ENCODE measurements at places on chromosomes 7 and 10.

DNA sequence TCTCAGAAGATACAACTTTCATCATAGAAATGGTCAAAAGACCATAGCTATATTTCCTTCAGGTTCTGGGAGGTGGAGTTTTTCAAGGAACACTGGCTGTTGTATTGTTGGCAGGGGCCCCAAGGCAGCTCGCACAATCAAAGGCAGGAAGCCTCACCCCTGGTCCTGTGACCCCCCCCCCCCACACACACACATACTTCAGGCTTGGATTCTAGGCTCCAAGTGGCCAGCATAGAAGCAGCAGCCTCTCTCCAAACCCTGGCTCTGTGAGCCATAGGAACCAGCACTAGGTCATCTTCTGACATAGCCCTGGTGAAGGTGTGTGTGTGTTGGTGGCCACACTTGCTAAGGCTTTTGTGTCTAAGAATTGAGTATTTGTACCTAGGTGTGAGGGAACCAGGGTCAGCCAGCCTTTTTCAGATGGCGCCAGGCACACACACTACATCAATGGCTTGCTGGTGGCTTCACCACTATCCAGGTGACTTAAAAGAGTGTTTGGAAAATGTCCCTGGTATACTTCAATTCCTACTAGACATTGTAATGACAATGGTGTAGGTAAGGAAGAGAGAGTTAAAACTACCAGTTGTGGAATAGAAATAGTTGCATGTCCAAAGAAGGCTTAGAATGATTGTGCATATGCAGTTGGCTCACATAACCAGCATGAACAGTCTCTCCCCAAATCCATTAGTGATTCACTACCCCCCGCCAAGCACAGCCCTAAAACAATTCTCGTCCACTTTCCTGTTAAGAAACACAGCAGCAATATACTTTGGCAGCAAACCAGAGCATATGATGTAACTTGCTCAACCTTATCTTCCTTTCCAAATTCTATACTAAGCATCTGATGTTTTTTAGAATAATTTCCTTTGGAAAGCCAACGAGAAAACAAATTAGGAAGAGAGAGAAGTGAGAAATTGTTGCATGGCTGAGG, 91.3 kb downstream of the AVL9 start:
- no peak for DNase-seq

GRCh38 chr7:123687727-123688126, 32.1 kb downstream of the LMOD2 start:
- no peak for DNase-seq

- DNase-seq, result peak; percentile 14
Measured at GRCh38 chr7:112405286-112405685, 45.0 kb upstream of the IFRD1 start.

DNA sequence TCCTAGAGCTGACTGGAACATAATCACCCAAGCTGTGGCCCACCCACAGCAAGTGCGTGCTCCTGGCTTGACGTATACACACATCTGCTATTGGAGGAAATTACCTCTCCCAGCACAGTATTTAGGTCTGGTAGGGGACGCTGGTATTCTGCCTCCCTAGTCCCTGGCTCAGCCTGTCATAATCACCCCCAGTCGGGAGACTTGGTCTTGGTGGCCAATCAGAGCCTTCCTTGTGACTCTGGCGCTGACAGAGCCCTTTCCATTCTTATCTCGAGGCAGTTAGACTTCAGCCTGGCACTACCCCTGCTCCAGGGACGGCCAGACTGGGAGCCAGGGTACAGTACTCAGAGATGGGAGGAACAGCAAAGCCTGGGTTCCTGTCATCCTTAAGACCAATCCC, 14.3 kb upstream of the PRKAG2 start:
- no peak for DNase-seq

DNA sequence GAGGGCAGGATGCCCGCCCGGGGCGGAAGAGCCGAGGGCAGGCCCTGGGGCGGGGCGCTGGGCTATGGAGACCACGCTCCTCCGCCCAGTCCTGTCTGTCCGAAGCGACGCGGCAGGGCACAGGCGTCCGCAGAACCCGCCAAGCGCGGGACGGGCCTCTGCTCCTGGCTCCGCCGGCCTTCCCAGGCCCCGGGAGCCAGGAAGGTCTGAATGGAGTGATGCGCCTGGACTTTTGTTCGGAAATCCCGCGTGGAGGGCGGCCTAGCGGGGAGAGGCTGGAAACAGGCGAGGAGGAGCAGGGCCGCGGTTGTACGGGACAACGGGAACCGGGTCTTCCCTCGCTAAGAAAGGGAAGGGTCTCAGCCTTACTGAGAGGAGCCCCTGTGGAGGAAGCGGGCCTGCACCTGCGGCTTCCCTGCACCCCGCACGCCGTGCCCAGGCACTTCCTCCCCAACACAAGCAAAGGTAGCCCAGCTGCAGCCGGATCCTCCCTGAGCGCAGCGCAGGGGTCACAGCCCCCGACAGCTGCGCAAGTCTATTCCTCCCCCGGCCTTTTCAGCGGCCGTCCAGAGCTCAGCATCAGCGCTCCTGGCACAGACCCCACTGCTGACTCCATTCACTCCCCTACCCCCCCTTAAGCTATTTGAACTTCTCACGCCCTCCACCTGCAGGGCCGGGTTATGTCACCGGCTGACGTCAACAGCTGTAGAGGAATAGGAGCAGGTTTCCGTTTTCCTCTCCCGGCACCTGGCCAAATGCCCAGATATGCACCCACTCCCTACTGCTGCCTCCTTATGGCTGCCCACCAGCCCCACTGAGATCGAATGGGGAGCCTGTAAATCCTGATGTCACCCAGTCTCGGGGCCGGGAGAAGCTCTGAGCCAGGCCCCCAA, 143.2 kb upstream of the RET start:
- DNase-seq, result no peak

DNA sequence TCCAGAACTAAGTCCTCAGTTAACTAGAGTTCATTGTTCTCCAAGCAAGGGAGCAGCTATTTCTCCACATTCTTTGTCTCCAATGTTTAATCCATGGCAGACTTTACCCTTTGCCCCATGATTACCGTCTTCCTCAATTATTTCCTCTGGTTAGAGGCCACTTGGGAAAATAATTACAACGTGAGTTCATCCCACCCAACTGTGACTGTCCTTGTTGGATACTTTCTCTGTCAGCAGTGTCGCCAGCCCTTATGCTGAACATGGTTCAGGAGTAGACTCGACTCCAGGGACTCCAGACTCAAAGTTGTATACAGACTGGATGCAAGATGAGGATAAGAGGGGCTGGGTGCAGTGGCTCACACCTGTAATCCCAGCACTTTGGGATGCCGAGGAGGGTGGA, 17.1 kb upstream of the SEPHS1 start:
- DNase-seq, result no peak

GRCh38 chr7:139750459-139751095, 27.2 kb downstream of the HIPK2 start:
- DNase-seq, result no peak

GRCh38 chr10:82075605-82076004, 200.6 kb downstream of the NRG3 start:
- no peak for DNase-seq

GRCh38 chr10:80453056-80453841, 861 bp upstream of the TSPAN14 start:
- no peak for DNase-seq

GRCh38 chr7:83162402-83163256, at the start of gene PCLO:
PCLO (minus strand) TSS chr7:83162884; CDS start chr7:83162592, 292 bp downstream.
- DNase-seq, result peak; percentile 6

GRCh38 chr10:92714872-92715271, 25.1 kb downstream of the HHEX start:
- no peak for DNase-seq

DNA sequence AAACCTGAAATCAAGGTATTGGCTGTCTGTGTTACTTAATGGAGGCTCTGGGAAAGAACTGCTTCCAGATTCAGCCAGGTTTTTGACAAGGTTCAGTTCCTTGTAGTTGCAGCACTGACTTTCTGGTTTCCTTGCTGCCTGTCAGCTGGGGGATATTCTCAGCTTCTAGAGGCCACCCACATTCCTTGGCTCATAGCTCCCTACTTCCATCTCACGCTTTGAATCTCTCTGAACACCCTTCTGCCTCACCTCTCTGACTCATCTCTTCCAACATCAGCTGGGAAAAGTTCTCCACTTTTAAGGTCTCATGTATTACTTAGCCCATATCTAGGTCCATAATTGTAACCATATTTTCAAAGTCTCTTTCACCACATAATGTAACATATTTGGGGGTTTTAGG, 22.9 kb upstream of the GPR22 start:
- no peak for DNase-seq

GRCh38 chr10:52346394-52347326, 32.6 kb downstream of the DKK1 start:
- no peak for DNase-seq

DNA sequence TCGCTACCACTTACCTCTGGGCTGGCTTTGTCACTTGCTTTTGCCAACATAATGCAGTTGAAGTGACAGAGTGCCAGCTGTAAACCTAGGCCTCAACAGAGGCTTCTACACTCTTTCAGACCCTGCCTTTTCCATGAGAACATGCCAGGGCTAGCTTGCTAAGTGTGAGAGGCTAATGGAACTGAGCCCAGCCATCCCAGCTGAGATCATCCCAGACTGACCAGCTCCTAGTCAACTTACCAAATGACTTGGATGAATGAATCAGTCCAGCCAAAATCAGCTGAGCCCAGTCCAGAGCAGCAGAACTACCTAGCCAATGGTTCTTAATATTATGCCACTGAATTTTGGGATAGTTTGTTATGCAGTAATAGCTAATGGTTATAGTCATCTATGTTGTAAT, 34.7 kb upstream of the MKLN1 start:
- no peak for DNase-seq

GRCh38 chr10:3693022-3693697, 91.8 kb downstream of the KLF6 start:
- DNase-seq, result no peak

DNA sequence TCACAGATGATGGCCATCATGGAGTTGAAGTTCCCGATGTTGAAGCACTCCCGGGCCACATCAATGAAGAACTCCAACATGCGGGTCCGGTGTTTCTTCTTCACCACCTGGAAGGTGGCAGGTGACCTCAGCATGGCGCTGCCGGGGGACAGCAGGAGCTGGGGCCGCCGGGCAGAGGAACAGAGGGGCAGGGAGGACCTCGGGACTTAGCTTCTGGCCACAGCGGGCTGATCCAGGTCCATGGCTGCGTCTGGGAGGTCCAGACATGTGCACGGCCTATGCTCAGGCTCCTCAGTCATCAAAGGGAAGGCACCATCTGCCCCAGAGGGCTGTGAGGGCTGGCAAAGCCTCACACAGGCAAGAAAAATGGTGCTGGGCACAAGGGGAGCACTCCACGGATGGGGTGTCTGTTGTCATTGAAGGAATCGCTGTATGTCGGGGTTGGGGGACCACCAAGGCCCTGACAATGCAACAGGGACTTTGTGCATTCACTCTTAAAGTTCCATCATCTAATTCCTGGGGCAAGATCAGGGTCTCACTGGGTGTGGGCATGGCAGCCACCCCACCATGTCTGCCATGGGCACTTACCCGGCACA, 60.9 kb downstream of the CSGALNACT2 start:
- DNase-seq, result no peak

GRCh38 chr10:80909254-80909653, 371.6 kb downstream of the SH2D4B start:
- DNase-seq, result no peak

DNA sequence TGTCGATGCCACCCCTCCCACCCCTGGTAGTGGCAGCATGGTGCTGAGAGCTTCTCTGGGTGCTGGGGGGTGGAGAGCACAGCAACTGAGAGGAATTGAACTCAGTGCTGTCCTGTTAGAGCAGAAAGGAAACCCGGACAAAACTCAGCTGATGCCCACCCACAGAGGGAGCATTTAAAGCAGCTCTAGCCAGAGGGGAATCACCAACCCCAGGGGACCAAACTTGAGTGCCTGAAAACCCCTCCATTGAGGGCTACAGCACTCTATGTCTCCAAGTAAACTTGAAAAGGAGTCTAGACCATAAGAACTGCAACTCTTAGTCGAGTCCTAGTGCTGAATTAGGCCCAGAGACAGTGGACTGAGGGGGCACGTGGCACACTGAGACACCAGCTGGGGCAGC, 16.8 kb upstream of the FOXI2 start:
- DNase-seq, result no peak

DNA sequence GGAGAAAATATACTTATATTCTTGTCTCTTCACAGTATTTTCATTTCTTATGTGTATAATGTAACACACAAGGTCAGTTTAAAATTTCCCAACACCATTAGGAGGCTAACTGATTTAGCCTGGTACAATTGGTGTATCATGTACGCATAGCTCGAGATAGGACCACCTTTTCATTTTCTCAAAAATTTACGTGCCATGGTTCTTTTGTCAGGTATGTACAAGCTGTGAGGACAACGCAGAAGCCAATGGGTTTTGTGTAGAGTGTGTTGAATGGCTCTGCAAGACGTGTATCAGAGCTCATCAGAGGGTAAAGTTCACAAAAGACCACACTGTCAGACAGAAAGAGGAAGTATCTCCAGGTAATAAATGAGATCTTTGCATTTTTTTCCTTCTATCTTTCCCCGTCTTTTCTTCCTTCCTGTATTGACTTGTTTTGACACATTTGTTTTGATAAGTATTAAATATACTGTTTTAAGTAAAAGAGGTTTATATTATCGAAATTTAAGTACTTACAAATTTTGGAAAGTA, 55.0 kb downstream of the TRIM24 start:
- no peak for DNase-seq

- no peak for DNase-seq
Measured at GRCh38 chr7:151296202-151296992, 45.2 kb upstream of the NUB1 start.

DNA sequence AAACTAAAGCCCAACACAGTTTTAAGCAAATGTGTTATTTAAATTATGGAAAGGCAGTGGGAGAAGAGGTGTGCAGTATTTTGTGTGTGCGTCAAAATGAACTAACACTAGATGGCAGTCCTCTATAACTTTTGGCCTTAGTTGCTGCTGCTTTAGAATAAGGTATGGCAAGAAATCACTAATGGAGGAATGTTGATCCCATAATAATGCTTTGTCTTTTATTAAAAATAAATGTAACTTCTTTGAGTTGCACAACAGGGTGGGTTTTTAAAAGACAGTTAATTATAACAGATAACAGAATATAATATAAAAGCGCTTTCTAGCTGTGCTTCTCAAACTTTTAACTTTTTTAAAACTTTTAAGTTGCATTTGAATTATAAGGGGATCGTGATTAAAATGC, 56.4 kb downstream of the BBS9 start:
- DNase-seq, result peak; percentile 39

DNA sequence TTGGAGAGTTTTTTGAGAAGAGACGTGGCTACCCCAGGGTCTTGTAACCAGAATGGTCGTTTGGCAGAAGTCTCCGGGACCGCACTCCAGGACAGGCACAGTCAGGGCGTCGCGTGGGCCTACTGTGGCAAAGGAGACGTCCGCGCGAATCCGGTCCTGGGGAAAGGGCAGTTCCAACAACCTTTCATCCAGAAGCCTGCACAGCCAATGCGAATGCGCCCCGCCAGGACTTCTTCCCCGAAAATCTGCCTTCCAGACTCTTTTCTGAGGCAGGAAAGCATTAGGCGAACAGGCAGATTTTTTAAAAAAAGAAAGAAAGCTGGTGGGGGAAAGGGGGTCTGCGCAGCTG, 2.0 kb downstream of the HPSE2 start:
- DNase-seq, result no peak

- DNase-seq, result no peak
Measured at GRCh38 chr10:70378122-70378521, 4.3 kb downstream of the LRRC20 start.

GRCh38 chr10:3858051-3858845, 73.2 kb upstream of the KLF6 start:
- DNase-seq, result no peak

GRCh38 chr10:111206521-111206920, 129.7 kb downstream of the ADRA2A start:
- no peak for DNase-seq
